Neural progenitor cell (in vitro differentiated cells): ENCODE measurements at places on chromosomes 3 and 15.

GRCh38 chr15:42363487-42363886, 4.2 kb downstream of the CAPN3 start:
- DNase-seq = no peak

GRCh38 chr15:65095747-65096104, 19.2 kb downstream of the KBTBD13 start:
- DNase-seq = no peak

- no peak for DNase-seq
Observed at GRCh38 chr3:70393881-70394612, 81.6 kb upstream of the MDFIC2 start.

DNA sequence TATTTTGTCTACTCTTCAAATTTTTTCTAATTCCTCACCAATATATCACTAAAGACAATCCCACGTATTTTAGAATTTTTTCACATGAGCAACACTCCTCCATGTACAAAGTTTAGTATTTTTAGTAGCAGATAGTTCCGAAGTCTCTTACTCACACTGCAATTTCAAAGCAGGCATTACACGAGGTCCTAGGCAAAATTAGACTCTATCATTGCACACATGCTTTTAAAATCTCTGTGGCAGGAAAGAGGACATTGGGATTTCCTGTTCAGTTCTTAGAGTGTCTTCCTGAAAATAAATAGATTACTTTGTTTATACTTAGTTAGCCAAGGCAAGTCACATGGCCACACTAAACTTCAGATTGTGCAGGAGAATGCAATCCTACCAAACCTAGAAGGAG, 847.7 kb downstream of the ROBO2 start:
- DNase-seq = no peak

GRCh38 chr3:102114264-102114979, 265.1 kb downstream of the NFKBIZ start:
- no peak for DNase-seq

DNA sequence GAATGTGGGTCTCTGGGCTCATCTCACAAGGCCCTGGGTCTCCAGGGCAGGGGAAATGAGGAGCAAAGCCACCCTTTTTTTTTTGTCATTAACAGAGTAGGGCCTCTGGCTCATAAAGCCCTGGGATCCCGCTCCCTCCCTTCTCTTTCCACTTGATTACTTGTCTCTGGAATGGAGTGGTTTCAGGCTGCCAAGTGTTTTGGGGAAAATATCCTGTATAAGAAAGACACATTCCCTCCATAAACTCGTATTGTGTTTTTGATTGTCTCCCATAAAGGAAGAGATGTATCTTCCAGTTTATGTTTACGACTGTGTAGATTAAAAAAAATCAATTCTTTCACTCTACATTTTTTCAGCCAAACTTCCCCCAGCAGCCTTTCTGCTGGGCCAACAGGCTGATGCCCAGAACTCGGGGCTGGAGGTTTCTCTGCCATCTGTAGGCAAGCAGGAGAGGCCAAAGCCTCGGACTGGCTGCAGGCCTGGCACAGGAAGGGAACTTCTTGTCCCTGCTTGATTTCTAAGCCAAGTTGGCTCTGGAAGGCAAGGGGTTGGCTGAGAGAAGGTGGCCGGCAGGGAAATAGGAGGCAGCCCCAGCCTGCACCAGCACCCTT, 49.4 kb upstream of the INSYN1 start:
- no peak for DNase-seq

DNA sequence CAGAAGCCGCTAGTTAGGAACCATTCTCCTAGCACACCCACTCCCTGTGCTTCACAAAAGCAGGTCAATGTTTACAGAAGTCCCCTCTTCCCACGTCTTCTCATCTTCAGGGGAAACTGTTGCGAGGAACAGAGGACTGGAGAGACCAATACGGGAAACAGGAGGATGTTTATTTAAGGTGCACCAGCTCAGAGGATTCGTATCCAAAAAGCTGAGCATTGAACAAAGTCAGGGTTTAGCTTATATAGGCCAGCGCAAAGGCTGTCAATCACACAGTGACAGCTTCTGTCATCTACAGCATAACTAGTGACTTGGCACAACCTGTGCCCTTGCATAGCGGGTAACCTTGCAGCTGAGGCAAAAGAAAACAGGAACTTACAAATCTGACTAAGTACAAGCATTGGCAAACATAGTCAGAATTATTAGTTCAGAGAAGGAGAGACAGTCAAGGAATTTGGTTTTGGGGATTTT, 61.3 kb downstream of the ZDHHC19 start:
- DNase-seq = no peak

- peak; percentile 61 for DNase-seq
Observed at GRCh38 chr3:141353652-141354495, 14.4 kb upstream of the ZBTB38 start.

- no peak for DNase-seq
Observed at GRCh38 chr3:11546657-11547302, 96.9 kb downstream of the VGLL4 start.

- no peak for DNase-seq
Observed at GRCh38 chr3:126994661-126995245, 11.8 kb downstream of the PLXNA1 start.

DNA sequence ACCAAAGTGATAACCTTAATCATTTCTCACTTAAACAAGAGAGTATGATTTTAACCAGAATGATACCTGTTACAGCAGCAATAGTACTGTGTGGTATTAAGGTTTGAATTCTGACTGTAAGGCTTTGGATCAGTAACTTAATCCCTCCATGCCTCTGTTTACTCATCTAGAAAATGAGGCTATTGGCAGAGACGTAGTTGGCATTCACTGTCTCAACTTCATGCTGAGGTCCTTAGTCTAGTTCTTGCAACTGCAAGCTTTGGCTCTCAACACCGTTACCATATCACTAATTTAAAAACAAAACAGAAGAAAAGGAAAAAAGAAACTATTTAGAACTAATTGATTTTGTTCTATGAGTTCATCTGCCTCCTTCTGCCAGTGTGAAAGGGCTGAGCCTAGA, 875.4 kb downstream of the MCTP2 start:
- DNase-seq = peak; percentile 22

GRCh38 chr3:159455741-159456181, 532.9 kb upstream of the IL12A start:
- DNase-seq = no peak

DNA sequence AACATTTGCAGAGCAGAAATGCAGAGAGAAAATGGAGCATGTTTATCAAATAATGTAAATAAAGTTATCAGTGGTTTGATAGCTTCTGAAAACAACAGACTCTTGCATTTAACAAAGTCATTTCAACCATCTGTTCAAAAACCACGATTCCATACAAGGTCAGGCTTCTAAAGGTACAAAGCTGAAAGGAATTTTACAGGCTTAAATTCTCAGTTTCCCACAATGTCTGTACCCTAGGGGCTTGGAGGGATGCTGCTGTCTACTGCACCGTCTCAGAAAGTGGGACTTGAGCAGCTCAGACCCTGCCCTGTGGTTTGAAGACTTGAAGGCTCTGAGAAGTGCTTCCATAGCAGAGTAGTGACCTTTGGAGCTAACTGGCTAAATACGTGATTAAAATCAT, 30.4 kb upstream of the TM4SF1 start:
- no peak for DNase-seq

GRCh38 chr3:152865668-152866245, 30.8 kb downstream of the P2RY1 start:
- DNase-seq = no peak
